HFFc6 (cell line): ENCODE measurements at places on chromosomes 2 and 18. TPM values are rescaled to one million over a fixed set of nuclear protein-coding genes. Genes with fewer than 3 reads are reported as not detected.

The CRYBA2 gene
- not detected in 3 replicates for total RNA-seq

The LRRTM1 gene
- total RNA-seq, result not detected in 3 replicates

The AGXT gene
- total RNA-seq, result not detected in 3 replicates

The EVX2 gene
- total RNA-seq, result not detected in 2 replicates

The SYT4 gene
- total RNA-seq, result not detected in 3 replicates

The MATN3 gene
- total RNA-seq, result 0.69 to 1.4 TPM (median 1.4 TPM) in 3 replicates

The POTEJ gene
- total RNA-seq, result not detected in 3 replicates

The ZFP36L2 gene
- total RNA-seq, result 65.4 to 83.2 TPM (median 67.1 TPM) in 3 replicates

The SERPINB10 gene
- 2.0 to 4.2 TPM (median 2.8 TPM) in 3 replicates for total RNA-seq

GRCh38 chr2:232367016-232367415 lies 11.5 kb upstream of the ALPP start:
- no peak overlapping the region for H3K4me3 ChIP-seq
- DNase-seq, result no peak
- peaks cover 16% of the 10 kb centered on the region for H3K4me1 ChIP-seq
- H3K36me3 ChIP-seq, result no peaks in the 10 kb centered on the region

DNA sequence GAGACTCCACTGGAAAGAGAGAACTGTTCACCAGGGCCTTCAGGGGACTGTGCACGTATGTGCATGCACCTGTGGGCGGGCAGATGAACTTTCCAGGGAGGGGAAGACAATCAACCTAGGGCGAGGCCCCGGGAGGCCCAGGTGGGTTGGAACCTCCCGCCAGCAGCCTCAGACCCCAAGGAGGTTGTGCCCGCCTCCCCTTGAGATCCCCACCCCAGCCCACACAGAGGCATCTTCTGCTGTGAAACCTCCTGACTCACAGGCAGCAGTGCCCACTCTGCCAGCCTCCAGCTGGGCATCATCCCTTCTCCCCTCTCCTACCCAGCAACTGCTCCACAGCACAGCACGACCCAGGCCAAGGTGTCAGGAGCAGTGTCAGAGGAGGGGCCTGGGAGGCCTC lies 54.4 kb downstream of the FAM178B start:
- no peak overlapping the region for H3K4me3 ChIP-seq
- no peaks in the 10 kb centered on the region for H3K36me3 ChIP-seq
- H3K4me1 ChIP-seq, result peaks cover 10% of the 10 kb centered on the region; the same call in 1 of the 2 replicates

DNA sequence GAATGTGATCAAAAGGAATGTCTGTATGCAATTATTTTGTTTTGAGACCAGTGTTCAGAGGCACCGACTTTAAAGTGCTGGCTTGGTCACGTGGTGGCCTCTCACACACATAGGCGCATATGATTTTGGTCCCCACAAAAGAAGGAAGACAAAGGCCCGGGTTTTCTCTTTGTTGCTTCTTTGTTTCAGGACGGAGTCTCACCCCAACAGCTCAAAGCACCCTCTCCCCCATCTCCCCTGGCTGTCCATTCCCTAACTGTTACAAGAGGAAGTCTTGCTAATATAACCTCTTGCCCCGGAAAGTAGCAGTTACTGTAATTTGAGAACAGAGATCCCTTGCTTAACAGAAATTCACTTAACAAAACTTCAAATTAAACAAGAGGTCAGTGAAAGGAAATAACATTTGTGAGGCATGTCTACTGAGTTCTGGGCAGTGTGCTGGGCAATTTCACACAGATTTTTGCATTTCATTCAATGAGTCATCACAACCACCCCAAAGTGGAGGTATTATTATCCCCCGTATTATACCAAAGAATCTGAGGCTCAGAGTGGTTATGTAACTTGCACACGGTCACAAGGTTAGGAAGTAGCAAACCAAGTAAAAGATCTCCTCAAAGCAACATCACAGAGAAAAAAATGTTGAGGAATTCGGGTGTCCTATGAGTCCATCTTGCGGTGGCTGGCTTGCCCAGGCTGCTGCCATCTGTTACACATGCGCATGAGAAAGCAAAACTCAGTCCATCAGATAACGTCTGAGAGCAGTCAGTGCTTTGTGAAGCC lies 75.8 kb downstream of the SDC1 start:
- H3K36me3 ChIP-seq, result no peaks in the 10 kb centered on the region
- peak; percentile 96 for DNase-seq
- H3K27ac ChIP-seq, result peak overlapping the region; percentile 93
- no peaks in the 10 kb centered on the region for H3K27me3 ChIP-seq

GRCh38 chr2:10522726-10523405 lies 74.7 kb upstream of the ODC1 start:
- H3K27ac ChIP-seq, result no peak overlapping the region
- H3K4me1 ChIP-seq, result no peaks in the 10 kb centered on the region
- H3K27me3 ChIP-seq, result peaks cover 12% of the 10 kb centered on the region
- no peak for DNase-seq

GRCh38 chr18:26468931-26469340 lies 79.4 kb downstream of the KCTD1 start:
- H3K27ac ChIP-seq, result no peak overlapping the region
- H3K36me3 ChIP-seq, result peaks cover 21% of the 10 kb centered on the region; the same call in 1 of the 2 replicates
- no peaks in the 10 kb centered on the region; the same call in 1 of the 2 replicates for H3K27me3 ChIP-seq
- no peak overlapping the region for H3K4me3 ChIP-seq
- DNase-seq, result no peak
- H3K4me1 ChIP-seq, result peaks cover 24% of the 10 kb centered on the region

DNA sequence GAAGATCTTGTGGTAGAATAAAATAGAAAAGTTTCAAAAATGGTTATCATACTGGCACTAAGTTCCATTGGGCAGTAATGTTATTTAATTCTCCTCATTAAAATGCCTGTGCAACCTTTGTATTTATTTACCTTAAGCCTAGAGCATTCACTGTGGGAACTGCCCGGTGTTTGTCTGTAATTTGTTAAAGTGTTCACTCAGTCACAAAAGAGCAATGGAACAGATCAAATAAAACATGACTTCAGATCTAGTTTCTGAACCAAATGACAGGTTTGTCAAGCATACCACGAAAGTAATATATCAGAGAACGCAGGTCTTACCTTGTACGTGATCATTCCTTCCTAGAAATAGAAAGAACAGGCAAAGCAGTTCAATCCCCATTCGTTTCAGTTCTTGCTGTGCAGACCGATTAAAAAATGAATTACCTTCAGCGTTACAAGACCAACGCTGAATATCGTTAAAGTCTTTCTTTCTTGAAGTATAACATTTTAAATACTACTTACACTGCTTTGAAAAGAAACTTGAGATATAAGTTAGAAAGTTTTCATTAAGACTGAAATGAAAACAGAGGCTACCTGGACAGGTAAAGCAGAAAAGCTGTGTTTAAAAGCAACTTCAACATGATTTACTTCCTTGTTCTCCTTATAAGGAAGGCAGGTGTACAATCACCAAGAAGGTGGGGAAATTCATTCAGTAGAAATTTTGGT lies at the start of gene ITGB6:
Gene ITGB6, minus strand, starts transcription at position 590 of the 707 bp plus-strand sequence. Its CDS starts 209 bp downstream, at position 381.
- H3K4me1 ChIP-seq, result peaks cover 28% of the 10 kb centered on the region
- H3K36me3 ChIP-seq, result no peaks in the 10 kb centered on the region
- no peak for DNase-seq
- no peaks in the 10 kb centered on the region for H3K27me3 ChIP-seq
- H3K4me3 ChIP-seq, result no peak within 1 kb of the TSS
- H3K27ac ChIP-seq, result no peak within 1 kb of the TSS

GRCh38 chr2:72512376-72512775 lies 313.5 kb downstream of the EXOC6B start:
- H3K27me3 ChIP-seq, result no peaks in the 10 kb centered on the region
- H3K36me3 ChIP-seq, result no peaks in the 10 kb centered on the region
- no peak overlapping the region for H3K27ac ChIP-seq
- no peak for DNase-seq

- H3K27me3 ChIP-seq, result 0 out of 2 replicates have a peak, but pooled peaks cover 1% of the 10 kb centered on the region
- H3K27ac ChIP-seq, result no peak overlapping the region
- DNase-seq, result peak; percentile 39
- no peaks in the 10 kb centered on the region for H3K4me1 ChIP-seq
- no peaks in the 10 kb centered on the region for H3K36me3 ChIP-seq
- H3K4me3 ChIP-seq, result no peak overlapping the region
Observed at GRCh38 chr2:9010866-9011265, 7.4 kb upstream of the MBOAT2 start.

DNA sequence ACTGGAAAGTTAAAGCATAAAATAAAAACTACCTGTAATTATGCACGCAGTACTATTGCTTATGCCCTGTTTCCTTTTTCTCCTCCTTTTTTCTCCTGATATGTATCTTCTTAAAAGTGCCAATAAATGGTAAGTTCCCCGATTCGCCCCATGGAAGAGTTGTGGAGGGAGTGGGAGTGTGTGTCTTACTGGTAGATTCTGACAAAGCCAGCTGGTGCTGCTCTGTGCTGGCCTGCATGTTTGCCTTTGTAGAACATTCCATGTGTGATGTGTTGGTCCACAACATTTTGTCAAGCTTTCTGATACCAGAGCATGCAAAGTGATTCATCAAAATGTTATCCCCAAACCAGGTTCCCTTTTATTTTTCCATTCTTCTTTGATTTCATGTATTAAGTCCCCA lies 356.9 kb upstream of the RAB12 start:
- H3K4me3 ChIP-seq, result no peak overlapping the region
- no peaks in the 10 kb centered on the region for H3K27me3 ChIP-seq

GRCh38 chr18:45522371-45522770 lies 92.9 kb upstream of the SLC14A2 start:
- H3K27me3 ChIP-seq, result peaks cover 5% of the 10 kb centered on the region; the same call in 1 of the 2 replicates
- H3K4me3 ChIP-seq, result no peak overlapping the region
- peaks cover 20% of the 10 kb centered on the region for H3K4me1 ChIP-seq
- DNase-seq, result peak; percentile 0
- H3K36me3 ChIP-seq, result no peaks in the 10 kb centered on the region
- no peak overlapping the region for H3K27ac ChIP-seq

GRCh38 chr2:160970052-160970965 lies 189.9 kb upstream of the TANK start:
- H3K4me1 ChIP-seq, result peaks cover 30% of the 10 kb centered on the region
- H3K36me3 ChIP-seq, result no peaks in the 10 kb centered on the region
- peak overlapping the region; percentile 82 for H3K27ac ChIP-seq
- no peaks in the 10 kb centered on the region for H3K27me3 ChIP-seq

- DNase-seq, result no peak
- H3K36me3 ChIP-seq, result no peaks in the 10 kb centered on the region
- H3K4me3 ChIP-seq, result no peak overlapping the region
Observed at GRCh38 chr2:234092344-234092743, 41.8 kb downstream of the SPP2 start.

DNA sequence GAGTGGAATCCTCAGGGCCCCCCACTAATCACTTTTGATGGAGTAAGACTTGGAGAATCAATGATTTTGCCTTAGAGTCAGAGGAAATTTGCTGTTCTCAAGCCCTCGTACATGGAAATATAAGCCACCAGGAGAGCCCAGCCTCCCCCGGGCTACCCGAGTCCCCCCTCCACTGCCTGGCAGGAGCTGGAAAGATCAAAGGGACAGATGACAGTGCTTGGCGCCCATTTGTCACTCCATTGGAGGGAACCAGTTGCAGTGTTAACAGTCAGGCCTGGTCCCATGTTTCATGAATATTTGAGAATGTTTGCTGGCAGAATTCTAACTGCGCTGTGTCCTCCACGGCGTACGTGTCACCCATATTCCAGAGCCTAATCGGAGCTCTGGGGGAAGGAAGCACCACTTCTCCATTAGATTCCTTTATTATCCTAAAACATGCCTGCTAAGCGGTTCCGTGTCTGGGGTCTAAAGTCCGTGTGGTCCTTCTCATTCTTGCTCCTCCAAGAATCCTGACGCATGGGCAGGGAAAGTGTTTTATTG lies 202.4 kb downstream of the KLHL29 start:
- H3K27ac ChIP-seq, result no peak overlapping the region
- no peaks in the 10 kb centered on the region for H3K4me1 ChIP-seq
- H3K27me3 ChIP-seq, result peaks cover 4% of the 10 kb centered on the region; the same call in 1 of the 2 replicates

- no peak overlapping the region for H3K4me3 ChIP-seq
- peak overlapping the region; percentile 6; the same call in 1 of the 2 replicates for H3K27ac ChIP-seq
- DNase-seq, result no peak
- H3K4me1 ChIP-seq, result peaks cover 58% of the 10 kb centered on the region
- H3K36me3 ChIP-seq, result peaks cover 9% of the 10 kb centered on the region
Observed at GRCh38 chr2:84700006-84700405, 180.9 kb downstream of the TRABD2A start.

DNA sequence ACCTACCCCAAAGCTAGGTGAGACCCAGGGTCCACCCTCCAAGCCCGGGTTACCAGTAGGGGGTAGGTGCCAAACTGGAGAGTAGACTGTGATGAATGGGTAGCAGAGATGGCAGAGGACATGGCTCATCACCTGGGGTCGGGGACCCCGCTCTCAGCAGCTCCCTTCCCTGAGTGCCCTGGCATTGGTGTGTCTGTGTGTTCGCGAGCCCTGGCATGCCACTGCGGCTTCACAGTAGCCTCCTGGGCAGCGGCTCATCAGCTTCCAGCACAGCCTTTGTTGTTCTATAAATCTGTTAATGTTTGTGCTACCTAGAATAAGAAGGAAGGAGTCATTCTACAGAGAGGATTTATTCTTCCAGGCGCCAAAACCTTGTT lies 62.6 kb upstream of the ALPP start:
- H3K27me3 ChIP-seq, result no peaks in the 10 kb centered on the region
- H3K36me3 ChIP-seq, result peaks cover 31% of the 10 kb centered on the region
- H3K4me3 ChIP-seq, result no peak overlapping the region
- no peak overlapping the region for H3K27ac ChIP-seq

DNA sequence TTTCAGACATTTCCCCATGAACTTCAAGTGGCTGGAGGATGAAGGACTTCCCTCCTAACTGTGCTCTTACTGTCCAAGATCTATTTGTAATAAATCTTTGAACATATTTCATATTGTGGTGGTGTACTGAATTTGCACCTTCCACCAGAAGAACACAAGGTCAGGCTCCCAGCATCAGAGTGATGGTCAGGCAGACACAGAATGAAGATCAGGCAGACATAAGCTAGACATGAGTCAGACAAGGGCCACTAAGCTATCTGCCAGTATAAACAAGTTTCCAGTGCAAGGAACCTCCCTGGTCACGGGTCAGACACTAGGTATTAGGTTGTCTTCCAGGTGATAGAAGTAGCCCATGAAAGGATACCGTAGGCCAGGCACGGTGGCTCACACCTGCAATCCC lies 20.0 kb downstream of the AQP12B start:
- peaks cover 27% of the 10 kb centered on the region for H3K27me3 ChIP-seq
- H3K4me1 ChIP-seq, result no peaks in the 10 kb centered on the region
- H3K4me3 ChIP-seq, result no peak overlapping the region
- H3K27ac ChIP-seq, result no peak overlapping the region
- no peaks in the 10 kb centered on the region for H3K36me3 ChIP-seq
- DNase-seq, result no peak

- H3K4me3 ChIP-seq, result no peak overlapping the region
- no peak overlapping the region for H3K27ac ChIP-seq
- H3K27me3 ChIP-seq, result no peaks in the 10 kb centered on the region
- H3K4me1 ChIP-seq, result no peaks in the 10 kb centered on the region
- H3K36me3 ChIP-seq, result no peaks in the 10 kb centered on the region
- no peak for DNase-seq
Observed at GRCh38 chr18:56902653-56903052, 244.2 kb upstream of the BOD1L2 start.

DNA sequence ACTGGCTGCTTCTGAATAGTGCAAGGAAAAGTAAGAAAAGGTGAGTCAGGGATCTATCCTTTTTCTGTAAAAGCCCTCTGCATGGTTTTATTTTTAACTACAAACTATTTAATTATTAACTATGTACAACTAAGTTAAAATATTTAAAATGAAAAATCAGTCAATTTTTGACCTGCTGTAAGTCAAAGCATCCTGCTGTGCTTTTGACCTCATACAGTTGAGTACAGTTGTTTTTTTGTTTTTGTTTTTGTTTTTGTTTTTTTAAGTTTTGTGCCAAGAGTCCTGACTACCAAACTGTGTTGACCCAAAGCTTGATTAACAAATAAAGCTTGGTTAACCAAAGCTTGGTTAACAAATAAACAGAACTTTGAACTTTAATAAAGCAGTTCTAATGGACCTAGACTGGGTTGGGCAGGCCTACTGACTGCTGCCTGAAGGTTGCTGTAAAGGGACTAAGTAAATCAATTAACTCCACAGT lies at the start of gene ACMSD:
Gene ACMSD, plus strand, starts transcription at position 474 of the 478 bp plus-strand sequence. CDS start 67 bp downstream, outside the sequence.
- H3K4me3 ChIP-seq, result peak within 1 kb of the TSS; percentile 67; the same call in 1 of the 2 replicates
- no peak for DNase-seq
- peaks cover 7% of the 10 kb centered on the region for H3K27me3 ChIP-seq
- peaks cover 14% of the 10 kb centered on the region for H3K36me3 ChIP-seq
- H3K27ac ChIP-seq, result peak within 1 kb of the TSS; percentile 89
